ENCODE measurements at places on chromosomes 2 and 18. TPM values are rescaled to one million over a fixed set of nuclear protein-coding genes. Genes with fewer than 3 reads are reported as not detected.
A peak's percentile ranks its signal among the peaks of the same experiment; 100 is the strongest.

TUBA3D gene
- 2.0 TPM for total RNA-seq

BUB1 gene
- 85.4 TPM for total RNA-seq

GPR45 gene
- not detected for total RNA-seq

HAAO gene
- total RNA-seq = not detected

UGT1A10 gene
- total RNA-seq = not detected

RAD51AP2 gene
- total RNA-seq = under 0.01 TPM

DIPK1C gene
- not detected for total RNA-seq

OTOS gene
- total RNA-seq = not detected

ITGB6 gene
- 11.6 TPM for total RNA-seq

GRCh38 chr2:11582862-11583752, 49.3 kb downstream of the GREB1 start:
- peak; percentile 65 for DNase-seq

- no peak for DNase-seq
Observed at GRCh38 chr2:95306336-95306895, 9.3 kb downstream of the KCNIP3 start.

DNA sequence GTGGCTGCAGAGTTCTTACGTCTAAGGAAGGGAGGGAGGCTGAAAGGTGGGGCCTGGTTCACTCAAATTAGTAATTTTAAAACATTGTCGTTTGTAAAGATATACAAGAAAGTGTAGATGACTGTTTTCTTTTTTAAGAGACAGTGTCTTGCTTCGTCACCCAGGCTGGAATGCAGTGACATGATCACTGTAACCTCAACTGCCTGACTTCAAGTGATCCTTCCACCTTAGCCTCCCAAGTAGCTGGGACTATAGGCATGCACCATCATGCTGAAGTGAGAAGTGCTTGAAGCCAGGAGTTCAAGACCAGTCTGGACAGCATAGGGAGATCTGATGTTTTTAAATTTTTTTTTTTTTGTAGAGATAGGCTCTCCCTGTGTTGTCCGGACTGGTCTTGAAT, 52.9 kb downstream of the HNRNPLL start:
- no peak for DNase-seq

DNA sequence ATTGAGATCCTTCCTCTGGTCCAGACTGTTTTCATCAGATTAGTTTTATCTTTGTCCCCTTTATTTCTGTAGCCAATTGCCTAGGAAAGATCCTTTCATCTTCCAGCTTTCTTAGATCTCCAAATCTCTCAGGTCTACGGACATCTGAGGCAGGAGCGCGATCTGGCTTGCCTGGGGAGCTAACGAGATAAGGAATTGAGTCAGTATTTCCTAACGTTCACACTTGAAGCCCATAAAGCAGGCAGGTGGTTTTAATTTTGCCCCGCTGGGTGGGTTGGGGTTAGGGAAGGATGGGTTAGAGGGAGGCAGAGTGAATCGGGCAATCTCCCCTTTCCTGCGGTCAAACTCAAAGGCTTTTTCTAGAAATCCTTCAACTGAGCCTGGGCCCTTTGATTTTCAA, 727 bp upstream of the TTLL4 start:
- DNase-seq = no peak

GRCh38 chr2:168357797-168358472, 98.1 kb upstream of the CERS6 start:
- DNase-seq = no peak

- DNase-seq = no peak
Observed at GRCh38 chr2:30230497-30231211, 680 bp upstream of the LBH start.

GRCh38 chr2:171598713-171599319, 76.5 kb downstream of the CYBRD1 start:
- peak; percentile 75 for DNase-seq

GRCh38 chr2:199019898-199020507, 437.7 kb downstream of the SATB2 start:
- DNase-seq = peak; percentile 55

- no peak for DNase-seq
Observed at GRCh38 chr2:71191570-71191943, 35.3 kb downstream of the PAIP2B start.

DNA sequence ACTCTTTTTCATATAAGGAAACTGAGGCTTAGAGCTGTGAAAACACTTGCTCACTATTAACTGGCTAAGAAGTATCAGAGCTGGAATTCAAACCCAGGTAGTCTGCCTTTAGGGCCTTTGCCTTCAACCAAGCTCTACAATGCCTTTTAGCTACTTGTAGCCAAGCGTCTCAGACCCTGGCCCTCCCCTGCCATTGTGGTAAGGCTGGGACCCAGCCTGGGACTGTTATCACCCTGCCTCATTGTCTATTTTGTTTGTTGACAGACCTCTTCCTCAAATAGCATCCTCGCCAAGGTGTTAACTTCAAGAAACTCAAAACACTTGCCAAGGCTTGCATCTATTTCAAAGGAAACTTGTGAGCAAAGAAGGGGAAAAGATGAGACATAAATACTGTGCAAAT, 76.7 kb upstream of the CD28 start:
- DNase-seq = no peak

DNA sequence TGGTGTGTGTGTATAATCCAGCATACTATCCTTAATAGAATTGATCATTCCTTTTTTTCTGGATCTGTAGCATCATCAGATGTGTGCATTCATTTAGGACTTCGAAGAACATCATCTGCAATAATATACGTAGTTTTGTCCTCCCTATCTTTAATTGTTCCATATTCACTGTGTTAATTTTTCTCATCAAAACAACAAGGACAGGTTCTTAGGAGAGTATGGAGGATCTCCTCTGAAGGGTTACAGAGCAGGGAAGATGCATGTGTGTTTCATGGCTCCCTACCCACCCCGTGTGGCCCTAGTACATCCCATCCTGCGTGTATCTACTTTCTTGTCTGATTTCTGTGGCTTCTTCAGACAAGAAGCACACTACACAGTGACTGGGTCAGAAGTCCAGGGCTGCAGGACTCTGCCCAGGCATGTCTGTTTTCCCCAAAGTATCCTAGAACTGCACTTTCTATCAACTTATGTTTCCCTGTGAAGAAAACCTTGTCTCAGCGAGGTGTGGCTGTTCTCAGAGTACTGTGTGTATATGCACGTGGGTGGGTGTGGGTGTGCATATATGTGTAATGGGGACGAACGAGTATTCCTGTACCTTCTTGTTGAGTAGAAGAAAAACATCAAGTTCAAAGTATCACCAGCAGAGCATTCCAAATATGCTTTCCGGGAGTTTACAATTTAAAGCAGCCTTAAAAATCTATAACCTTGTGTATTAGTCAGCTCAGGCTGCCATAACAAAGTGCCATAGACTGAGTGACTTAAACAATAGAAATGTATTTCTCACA, 220.4 kb upstream of the FOSL2 start:
- no peak for DNase-seq

- DNase-seq = no peak
Observed at GRCh38 chr18:79888016-79888415, 63.4 kb downstream of the SLC66A2 start.

DNA sequence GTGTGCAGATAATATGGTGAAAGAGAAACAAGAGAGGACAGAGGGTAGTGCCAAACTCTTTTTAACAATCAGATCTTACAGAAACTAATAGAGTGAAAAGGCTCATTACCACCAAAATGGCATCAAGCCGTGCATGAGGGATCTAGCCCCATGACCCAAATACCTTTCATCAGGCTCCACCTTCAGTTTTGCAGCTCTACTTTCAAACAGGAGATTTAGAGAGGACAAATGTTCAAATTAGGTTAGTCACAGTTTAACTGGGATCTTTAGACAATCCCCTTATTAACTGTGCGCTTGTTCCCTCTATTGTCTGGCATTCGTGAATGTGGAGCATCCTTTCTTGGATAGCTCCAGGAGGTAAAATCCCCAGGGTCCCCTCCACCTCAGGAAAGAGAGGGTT, 1209.3 kb upstream of the CHAC2 start:
- no peak for DNase-seq

- no peak for DNase-seq
Observed at GRCh38 chr2:74162951-74163350, 15.2 kb upstream of the BOLA3 start.

DNA sequence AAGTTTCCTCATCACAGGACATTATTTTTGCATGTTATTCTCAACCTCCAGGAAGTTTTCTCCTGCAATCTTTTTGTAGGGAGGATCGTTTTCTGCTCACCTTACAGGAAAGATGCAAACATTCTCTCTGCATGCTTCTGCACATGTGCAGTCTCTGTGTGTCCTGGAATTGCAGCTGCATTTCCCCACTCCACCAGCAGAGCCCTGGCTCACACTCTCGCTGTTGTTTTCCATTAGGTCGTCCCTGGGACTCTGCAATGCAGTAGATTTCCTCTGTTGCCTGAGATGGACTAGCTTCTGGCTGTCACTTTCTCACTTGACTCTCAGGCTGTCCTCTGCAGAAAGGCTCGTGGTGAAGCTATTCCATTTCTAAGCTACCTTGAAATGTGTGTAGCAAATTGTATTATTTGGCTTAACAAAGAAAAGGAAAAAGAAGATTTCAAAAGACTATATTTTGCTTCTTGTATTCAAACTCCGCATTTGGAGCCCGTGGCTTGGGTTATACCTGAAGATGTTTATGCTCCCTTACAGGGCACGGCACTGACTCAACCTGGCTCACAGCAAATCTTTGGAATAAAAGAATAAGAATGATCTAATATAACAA, 346.7 kb downstream of the RAD51AP2 start:
- DNase-seq = peak; percentile 54

DNA sequence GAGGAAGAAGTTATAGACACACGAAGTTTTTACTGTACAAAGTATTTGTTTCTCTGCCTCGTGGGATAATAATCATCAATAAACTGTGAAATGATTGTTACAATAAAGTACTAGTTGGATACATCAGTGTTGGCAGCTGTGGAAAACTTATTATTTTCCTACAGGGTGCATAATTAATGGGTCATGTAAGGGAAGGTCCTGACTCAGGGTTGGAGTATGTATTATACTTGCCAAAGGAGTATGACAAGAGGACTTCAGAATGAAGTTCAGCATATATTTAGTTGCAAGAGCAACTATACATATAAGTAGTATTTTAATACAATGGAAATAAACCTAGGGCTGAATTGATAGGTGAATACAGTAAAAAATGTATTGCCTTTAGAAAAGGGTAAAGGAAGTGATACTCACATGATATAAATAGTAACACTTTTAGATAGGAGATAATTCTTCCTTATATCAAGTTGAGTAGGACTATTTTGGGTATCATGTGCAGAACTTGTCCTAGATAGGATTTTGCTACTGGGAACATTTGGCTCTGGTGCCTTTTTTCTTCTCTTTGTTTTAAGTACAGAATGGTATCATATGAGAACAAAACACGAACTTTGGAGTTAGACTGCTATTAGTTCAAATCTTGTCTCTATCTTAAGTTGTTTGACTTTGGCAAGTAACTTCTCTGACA, 79.1 kb downstream of the PLCL1 start:
- no peak for DNase-seq

DNA sequence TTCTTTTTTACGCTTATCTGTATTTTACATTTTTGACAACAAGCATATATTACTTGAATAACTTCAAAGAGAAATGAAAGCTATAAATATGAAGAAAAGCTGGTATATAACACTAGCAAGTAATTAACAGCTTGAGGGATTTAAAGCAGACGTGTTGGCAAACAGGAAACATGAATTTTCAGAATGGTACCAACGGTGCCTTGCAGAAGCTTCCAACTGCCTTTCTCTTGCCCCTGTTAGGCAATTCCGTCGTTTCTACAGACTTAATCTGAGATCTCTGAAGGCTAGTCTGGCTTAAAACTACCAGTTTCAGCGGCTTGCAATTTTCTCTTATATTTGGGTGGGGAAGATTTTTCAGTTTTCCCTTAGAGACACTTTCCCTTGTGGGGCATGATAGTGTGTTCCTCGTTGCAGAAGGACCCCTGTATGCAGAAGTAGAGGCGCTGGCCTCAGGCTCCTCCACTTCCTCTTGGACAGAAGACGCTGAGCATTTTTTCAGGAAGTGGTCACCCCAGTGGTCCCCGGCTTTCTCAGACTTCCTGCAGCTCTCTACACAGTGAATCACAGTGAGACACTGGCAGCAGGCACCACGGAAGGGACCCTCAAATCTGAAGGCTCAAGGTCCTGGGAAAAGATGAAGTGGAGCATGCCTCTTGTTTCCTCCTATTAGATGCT, 56.2 kb upstream of the SLC16A14 start:
- no peak for DNase-seq

GRCh38 chr2:55992455-55992854, 68.9 kb upstream of the EFEMP1 start:
- peak; percentile 97 for DNase-seq

- no peak for DNase-seq
Observed at GRCh38 chr2:12967804-12968203, 251.1 kb downstream of the TRIB2 start.

DNA sequence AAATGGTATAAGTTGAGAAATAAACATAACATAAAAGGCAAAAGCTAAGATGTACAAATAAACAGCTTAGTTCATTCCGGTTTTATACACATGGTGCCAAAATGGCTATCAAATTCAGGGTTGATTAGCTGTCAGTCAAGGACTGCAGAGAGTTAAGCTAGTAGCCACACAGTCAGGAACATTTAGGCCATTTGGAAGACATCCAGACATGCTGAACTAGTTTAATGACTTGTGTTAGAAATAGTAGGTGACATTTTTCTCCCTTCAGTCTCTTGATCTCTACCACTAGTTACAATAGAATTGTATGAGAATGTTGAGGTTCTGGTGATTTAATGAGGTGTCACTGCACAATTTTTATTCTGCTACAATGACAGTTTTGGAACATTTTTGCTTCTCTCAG, 394.4 kb upstream of the SPHKAP start:
- no peak for DNase-seq

DNA sequence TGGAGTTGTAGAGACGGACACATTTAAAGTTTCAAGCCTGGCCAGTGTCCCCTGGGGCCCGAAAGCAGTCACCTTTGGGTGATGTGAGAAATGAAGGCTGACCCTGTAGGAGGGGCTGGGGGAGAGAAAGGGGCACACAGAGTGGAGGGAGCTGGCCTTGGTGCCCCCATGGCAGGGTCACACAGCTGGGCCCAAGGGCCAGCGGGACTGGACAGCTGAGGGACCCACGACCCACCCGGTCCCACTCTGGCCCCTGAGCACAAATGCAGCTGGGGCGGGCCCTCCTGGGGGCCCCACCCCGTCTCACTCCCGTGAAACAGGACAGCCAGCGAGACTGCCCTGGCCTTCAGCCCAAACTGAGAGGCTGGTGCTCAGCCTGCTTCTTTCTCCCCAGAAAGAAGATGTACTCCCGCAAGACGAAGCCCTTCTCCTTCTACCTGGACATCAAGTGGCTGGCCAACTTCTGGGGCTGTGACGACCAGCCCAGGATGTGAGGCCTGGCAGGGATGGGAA, 6.1 kb downstream of the AGXT start:
- no peak for DNase-seq

- no peak for DNase-seq
Observed at GRCh38 chr2:11279398-11279797, 65.0 kb downstream of the ROCK2 start.

All from LHCN-M2 (cell line).